ENCODE measurements at places on chromosomes 7 and 10.

GRCh38 chr10:31268444-31269303 is 50.3 kb upstream of the ZEB1 start:
- no peak for DNase-seq

DNA sequence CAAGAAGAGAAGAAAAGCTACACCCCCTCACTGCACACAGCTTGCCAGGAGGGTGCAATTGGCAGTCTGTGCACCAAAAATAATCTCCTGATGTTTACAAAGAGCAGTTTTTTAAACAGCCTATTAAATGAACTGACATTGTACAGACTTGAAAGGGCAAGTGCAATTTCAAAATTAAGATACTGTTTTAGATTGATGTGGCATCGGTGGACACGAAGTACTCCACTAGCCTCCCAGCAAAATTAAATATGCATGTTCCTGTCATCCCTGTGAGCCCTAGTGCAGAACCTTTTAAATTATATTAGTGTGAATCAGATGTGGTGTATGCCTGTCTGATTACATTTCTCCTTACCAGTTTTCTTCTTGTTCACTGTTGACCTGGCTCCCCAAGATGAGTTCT is 87.9 kb downstream of the WIPF3 start:
- no peak for DNase-seq

- DNase-seq: no peak
Measured at GRCh38 chr7:150990416-150991186, at the start of gene NOS3. Gene NOS3, plus strand, starts transcription at chr7:150991017. Its CDS starts 2,787 bp downstream, at chr7:150993804.

DNA sequence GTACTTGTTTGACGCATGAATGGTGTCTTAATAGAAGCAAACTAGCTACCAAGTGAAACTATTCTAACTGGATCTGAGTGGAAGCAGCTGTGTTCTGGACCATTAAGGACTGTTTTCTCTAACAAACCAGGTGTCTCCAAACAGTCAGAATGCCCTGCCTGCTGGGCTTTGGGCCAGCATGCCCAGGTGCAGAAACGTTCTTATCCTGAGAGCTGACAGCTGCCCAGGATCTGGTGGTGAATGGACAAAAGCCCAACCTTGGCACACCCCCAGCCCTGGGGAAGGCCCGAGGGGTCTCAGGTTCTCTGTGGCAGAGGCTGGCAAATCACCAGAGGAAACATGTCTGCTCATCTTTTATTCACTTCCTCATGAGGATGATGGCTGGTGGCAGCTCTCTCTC is 48.2 kb upstream of the LAMB4 start:
- DNase-seq: no peak

DNA sequence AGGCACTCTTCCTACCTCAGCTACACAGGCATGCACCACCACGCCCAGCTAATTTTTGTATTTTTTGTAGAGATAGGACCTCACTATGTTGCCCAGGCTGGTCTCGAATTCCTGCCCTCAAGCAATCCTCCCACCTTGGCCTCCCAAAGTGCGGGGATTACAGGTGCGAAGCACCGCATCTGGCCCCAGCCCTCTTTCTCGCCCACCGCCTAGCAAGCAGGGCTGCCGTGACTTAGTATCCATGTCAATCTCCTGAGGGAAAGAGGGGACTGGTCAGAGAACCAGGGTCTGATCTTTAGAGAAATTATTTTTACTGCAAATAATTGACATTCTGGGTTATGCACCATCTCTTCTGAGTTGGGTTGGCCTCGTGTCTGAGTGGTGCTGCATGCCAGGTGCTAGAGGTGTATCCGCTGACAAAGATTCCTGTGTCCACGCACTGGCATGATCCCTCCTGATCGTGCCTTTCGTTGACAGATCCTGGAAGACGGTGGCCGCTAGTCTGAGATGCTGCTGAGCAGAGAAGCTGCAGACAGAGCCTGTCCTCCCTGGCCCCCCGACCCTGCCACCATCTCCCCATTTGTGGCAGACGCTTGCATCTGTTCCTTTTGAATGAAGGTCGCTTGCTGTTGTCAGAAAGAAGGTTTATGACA is 22.7 kb downstream of the WIPI2 start:
- DNase-seq: no peak

DNA sequence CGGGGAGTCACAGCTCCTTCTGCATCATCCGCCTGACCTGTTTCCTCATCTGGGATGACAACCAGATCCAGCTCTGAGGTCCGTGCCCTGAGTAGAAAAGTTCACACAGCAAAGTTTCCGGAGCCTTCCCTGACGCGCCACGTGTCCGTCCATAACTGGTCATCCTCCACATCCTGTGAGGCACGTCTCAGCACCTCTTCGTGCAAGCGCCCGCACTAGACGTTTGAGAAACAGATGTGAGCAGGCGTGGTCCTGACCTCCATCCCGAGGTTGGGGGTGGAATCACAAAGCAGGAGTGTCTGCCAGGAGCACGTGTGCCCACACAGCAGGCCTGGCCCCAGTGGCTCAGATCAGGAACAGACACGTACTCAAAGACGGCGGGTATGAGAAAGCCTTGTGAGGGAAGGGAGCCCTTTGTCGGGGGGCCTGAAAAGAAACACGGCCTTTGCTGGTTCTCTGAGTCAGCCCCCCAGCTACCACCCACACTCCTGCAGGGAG is 520.8 kb downstream of the DNAJB6 start:
- no peak for DNase-seq

- DNase-seq: no peak
Measured at GRCh38 chr7:27606270-27607209, 56.1 kb downstream of the HIBADH start.

DNA sequence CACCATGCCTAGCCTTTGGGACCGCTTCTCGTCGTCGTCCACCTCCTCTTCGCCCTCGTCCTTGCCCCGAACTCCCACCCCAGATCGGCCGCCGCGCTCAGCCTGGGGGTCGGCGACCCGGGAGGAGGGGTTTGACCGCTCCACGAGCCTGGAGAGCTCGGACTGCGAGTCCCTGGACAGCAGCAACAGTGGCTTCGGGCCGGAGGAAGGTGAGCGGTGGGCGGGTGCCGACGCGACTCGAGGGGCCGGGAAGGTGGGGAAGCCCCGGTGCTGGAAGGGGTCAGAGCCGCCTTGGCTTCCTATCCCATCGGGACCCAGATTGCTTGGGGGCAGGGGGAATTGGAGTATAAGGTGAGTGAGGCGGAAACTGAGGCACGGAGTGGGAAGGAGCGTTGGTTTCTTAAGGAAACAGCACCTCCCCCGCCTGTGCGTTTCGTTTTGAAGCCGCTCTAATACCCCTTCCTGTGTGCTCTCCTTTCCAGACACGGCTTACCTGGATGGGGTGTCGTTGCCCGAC is 547 bp downstream of the DDIT4 start:
- DNase-seq: no peak

DNA sequence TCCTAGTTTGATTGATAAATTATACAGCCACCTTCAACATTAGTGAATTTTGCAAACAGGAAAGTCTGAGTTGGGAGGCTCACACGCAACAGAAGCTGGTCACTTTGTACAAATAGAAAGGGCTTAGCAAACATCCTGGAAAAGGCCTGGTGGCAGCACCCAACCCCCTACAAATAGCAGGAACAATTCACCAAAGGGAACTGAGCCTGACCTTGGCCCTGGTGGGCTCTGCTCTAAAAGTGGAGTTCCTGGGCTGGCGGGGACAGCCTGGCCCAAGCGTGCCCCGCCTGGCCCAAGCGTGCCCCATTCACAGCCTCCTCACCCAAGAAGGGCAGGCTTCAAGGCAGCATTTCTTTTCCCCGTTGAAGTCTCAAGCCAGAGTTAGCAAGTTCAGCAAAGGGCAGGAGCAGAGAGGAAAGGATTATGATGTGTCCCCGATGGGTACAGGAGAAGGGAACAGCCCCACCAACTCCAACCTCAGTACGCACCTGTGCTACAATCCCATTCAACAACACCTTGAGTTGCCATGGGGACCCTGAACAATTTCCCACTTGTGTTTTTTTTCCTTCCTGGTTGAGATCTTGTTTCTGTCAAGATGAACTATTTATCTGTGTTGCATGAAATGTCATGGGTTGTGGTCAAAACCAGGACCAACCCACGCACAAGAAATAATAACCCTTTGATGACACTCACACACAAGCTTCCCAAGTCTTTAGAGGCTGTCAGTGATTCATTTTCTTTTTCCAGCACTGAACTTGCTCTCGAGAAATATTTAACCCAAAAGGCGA is 43.4 kb downstream of the RGS10 start:
- DNase-seq: no peak

DNA sequence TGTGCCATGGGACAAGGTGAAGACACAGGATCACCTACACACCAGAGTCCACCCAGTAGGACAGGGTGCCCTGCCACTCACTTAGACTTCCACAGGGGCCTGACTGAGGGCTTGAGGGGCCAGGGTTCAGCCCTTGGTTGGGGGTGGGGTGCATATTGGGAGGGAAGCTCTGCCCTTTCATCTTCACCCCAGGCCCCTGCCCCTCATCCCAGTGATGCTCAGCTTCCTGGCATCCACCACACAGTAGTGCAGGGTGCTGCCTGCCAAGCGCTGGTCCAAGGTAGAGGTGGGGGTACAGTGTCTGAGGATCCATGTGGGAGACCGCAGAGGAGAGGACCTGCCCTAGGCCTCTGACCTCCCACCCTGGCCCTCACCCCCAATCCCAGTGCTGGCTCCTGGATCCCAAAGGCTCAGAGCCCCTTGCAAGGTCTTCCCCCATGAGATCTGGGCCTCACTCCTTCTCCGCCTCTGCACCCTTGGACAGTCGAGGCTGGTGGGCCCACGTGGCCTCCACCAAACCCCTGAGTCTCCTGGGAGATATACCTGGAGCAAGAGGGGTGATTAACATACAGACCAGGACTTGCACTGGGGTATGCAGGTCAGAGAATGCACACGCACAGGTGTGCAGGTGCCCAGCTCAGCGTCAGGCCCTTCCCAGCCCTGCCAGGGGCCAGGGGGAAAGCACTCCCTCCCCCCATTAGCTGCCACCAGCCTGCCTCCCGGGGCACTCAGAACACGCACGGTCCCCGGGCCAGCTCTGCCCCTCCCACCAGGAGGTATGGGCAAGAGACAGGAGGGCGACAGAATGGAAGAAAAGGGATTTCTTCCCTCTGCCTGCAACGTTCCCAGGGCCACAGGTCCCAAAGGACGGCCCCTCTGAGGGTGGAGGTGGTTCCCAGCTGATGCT is 8.6 kb upstream of the IRF5 start:
- DNase-seq: no peak

GRCh38 chr7:139893461-139893860 is 64.4 kb downstream of the TBXAS1 start:
- no peak for DNase-seq

GRCh38 chr10:35351021-35351420 is 14.7 kb downstream of the CCNY start:
- no peak for DNase-seq

DNA sequence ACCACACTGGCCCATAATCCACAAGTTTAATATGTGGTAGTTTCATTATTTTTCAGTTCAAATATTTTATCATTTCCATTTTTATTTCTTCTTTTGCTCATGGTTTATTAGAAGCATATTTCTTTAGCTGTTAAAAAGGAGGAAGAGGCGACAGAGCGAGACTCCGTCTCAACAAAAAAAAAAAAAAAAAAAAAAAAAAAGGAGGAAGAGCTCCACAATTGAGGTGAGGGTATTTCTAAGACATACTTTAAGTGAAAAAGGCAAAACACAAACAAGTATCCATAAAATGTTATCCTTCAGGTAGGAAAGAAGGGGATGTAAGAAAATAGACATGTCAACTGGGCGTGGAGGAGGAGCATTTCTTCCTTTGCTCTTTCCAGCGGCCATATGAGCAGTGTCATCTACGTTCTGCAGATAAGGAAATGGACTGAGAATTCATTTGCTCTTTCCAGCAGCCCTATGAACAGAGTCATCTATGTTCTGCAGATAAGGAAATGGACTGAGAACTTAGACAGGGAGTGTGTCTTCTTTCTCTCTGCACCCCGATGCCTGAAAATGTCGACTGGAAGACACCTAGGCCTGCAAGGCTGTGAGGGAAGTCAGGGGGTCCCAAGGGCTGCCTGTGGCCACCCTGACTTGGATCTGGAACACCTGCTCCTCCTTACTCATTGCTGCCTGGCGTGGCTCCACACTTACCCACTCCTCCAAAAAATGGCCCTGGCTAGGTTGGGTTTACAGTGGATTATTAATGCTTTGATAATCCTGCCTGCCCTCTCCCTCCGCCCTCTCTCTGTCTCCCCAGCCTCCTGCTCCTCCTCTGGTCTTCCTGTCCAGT is 18.9 kb upstream of the RAMP3 start:
- DNase-seq: no peak

DNA sequence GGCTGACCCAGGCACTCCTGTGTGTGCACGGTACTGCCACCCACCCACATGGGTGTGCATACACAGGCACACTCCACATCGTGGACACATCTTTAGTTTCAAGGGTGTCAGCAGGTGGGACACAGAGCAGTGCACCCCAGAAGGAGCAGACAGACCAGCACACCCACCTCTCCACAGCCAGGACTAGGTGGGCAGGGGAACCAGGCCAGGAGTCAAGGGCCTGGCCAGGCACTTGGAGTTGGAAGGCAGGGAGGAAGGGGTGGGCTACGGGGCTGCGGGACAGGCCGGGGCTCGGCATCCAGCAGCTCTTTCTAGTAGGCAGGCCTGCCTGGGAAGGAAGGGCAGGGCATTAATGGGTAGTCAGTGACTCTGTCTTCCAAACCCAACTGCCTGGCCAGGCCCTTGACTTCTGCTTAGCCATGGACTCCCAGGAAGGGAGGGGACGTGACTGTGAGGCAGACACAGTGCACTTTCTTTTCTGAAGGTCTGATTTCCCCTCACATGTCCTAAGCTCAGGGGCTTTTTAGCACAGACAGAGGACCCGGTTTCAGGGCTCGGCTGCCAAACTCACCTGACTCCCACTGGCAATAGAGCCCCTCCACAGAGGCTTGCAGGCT is 14.6 kb downstream of the RASGEF1A start:
- DNase-seq: no peak

DNA sequence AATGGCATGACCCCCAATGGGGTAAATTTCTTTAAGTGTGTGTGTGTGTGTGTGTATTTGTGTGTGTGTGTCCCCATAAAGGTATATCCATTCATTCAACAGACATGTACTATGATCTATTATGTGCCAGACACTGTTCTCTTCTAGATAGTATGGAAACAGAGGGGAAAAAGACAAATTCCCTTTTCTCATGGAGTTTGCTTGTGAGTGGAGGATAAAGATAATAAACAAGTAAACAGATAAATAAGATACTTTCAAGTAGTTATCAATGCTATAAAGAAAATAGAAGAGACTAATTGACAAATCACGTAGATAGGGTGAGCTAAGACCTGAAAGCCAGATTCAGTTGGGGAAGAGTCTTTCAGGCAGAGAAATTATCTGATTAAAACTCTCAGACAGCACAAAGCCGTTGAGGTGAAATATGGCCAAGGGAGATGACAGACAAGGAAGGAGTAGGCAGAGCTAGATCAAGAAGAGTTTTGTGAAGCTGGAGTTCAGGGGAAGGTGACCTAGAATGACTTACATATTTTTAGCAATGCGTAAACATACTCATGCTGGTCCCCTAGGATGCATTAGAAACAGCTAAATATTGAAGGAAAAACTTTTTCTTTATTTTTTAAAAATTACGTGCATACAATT is 45.2 kb upstream of the DMTF1 start:
- no peak for DNase-seq

- DNase-seq: no peak
Measured at GRCh38 chr10:113362645-113363091, 190.2 kb upstream of the HABP2 start.

DNA sequence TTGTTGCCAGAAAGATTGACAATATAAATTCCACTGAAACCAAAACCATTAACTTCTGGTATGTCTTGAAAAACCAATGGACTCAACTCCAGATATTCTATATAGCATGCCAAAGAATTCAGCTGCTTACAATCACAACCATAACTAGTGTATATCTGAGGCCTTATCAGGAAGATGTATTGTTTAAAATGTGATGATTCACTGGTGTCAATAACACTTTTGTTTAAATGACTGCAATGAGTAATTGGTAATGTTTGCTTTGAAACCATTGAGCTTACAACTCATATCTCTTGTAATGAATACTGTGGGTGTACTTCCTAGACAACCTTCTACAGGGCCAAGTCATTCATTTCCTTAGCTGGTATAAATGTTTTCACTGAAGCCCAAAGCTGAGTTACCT is 727.9 kb upstream of the KCND2 start:
- no peak for DNase-seq

All from T47D (cell line).